ENCODE measurements at places on chromosomes 7 and 10. TPM values are rescaled to one million over a fixed set of nuclear protein-coding genes. Genes with fewer than 3 reads are reported as not detected.

The OR6V1 gene
- not detected for total RNA-seq

The LIPJ gene
- total RNA-seq = not detected

The EBLN1 gene
- total RNA-seq = not detected

The HOXA7 gene
- total RNA-seq = not detected

The PHYHIPL gene
- total RNA-seq = not detected

The LRIT1 gene
- total RNA-seq = not detected

The ADO gene
- 22.2 TPM for total RNA-seq

The PAPOLB gene
- total RNA-seq = not detected

The IKZF1 gene
- 383 TPM for total RNA-seq

The OPN4 gene
- total RNA-seq = not detected

The SPDYE1 gene
- total RNA-seq = not detected

The GNGT1 gene
- not detected for total RNA-seq

The RBM33 gene
- total RNA-seq = 75.8 TPM

The GIMAP8 gene
- 25.1 TPM for total RNA-seq

The CPA1 gene
- total RNA-seq = not detected

The INA gene
- total RNA-seq = 0.13 TPM

The HOXA11 gene
- not detected for total RNA-seq

The FAM241B gene
- total RNA-seq = 3.2 TPM

The PNLIP gene
- total RNA-seq = not detected

The KAZALD1 gene
- 0.35 TPM for total RNA-seq

The GIMAP4 gene
- 277 TPM for total RNA-seq

The PRXL2A gene
- 4.5 TPM for total RNA-seq

The PRPS1L1 gene
- not detected for total RNA-seq

The ACTR3C gene
- 7.0 TPM for total RNA-seq

The LRGUK gene
- not detected for total RNA-seq

The BMPER gene
- total RNA-seq = not detected

The SPDYE2 gene
- total RNA-seq = 0.15 TPM

The CALHM1 gene
- total RNA-seq = 0.73 TPM

The PDK4 gene
- total RNA-seq = not detected

The INHBA gene
- not detected for total RNA-seq

The RASA4B gene
- total RNA-seq = 8.7 TPM

The FAM25A gene
- total RNA-seq = not detected

The HSPA12A gene
- total RNA-seq = 0.18 TPM

The PODXL gene
- total RNA-seq = 1.6 TPM

The SLC26A4 gene
- 10.9 TPM for total RNA-seq
